ENCODE measurements at places on chromosomes 1 and 21.

GRCh38 chr1:209657140-209657879, 5.1 kb upstream of the LAMB3 start:
- H3K27me3 ChIP-seq = no peaks in the 10 kb centered on the region
- DNase-seq = no peak
- H3K36me3 ChIP-seq = peaks cover 1% of the 10 kb centered on the region
- H3K4me3 ChIP-seq = no peak overlapping the region

GRCh38 chr1:97668945-97669344, 251.9 kb downstream of the DPYD start:
- no peak overlapping the region for H3K4me3 ChIP-seq
- H3K27me3 ChIP-seq = no peaks in the 10 kb centered on the region
- H3K27ac ChIP-seq = no peak overlapping the region
- DNase-seq = no peak
- H3K4me1 ChIP-seq = no peaks in the 10 kb centered on the region

DNA sequence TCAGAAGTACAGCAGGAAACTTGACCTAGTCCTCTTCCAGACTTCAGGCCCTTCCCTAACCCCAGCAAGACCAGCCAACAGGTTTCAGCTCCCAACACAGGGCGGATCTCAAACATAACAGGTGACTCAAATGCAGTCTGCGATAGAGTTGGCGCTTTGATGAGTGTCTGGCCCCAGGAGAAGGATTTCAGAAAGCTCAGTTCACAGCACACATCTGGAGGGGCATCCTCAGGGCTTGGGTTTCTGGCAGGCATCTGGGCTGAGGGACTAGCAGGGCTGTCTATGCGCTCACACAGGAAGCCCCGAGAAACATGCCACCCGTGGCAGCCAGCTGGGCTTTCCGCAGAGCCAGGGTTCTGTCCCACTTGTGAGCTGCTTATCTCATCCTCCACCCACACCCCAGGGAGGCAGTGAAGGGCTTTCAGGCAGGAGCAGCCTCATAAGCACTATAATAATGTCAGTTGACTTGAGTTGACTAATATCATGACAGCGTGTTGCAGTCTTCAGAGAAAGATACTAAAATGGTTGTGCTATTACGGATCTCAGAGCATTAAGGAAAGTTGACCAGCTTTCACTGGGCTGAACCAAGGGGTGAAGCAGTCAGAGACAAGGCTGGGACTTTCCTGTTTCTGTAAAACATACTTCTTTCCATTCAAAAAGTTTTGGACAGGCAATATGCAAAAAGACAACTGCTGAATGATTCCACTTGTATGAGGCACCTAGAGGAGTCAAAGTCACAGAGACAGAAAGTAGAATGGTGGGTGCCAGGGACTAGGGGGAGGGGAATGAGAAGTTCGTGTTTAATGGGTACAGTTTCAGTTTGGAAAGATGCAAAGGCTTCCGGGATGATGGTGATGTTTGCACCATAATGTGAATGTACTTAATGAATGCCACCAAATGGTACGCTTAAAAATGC, 233.0 kb upstream of the IRF2BP2 start:
- peaks cover 43% of the 10 kb centered on the region for H3K4me1 ChIP-seq
- peaks cover 3% of the 10 kb centered on the region for H3K36me3 ChIP-seq
- H3K4me3 ChIP-seq = peak overlapping the region; percentile 49
- DNase-seq = peak; percentile 29

DNA sequence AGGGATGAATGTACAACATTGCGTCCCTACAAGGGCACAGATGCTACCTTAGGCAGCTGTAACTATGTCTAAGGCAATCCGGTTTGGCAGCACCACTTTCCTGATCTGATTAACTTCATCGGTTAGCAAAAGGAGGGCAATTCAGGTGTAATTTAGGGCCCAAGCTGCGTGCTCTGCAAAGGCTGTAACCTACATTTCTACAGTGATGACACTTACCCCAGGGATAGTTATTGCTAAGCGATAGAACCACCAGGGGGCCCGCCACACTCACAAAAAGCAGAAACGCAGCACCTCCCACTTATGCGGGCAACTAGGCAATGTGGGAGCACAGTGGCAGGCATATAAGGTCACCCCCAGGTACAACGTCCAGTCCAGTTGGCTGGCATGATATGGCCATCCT, 113.5 kb downstream of the GDAP2 start:
- H3K4me3 ChIP-seq = no peak overlapping the region
- no peak for DNase-seq
- H3K27ac ChIP-seq = no peak overlapping the region
- H3K36me3 ChIP-seq = no peaks in the 10 kb centered on the region
- H3K4me1 ChIP-seq = no peaks in the 10 kb centered on the region
- H3K27me3 ChIP-seq = no peaks in the 10 kb centered on the region

DNA sequence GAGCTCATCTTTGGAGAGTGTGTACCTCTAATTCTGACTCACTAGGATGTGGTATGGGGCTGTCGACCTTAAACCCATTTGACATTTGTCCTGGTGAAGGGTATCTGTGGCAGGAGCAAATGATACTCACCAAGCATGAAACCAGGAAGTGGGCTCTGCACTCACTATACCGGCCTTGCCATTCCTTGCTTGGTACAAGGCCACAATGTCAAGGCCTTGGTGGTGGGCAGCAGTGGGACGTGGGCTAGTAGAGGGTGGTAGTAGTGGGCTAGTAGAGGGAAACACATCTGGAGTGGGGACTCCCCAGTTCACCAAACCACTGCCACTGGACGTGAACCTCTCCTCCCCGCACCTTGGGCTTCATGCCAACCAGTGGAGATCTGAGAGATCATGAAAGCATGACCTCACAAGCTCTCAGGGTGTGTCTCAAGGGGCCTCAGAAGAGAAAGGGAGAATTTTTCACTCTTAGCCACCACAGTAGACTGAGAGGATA, 11.5 kb downstream of the TNFSF4 start:
- no peak overlapping the region for H3K27ac ChIP-seq
- no peak overlapping the region for H3K4me3 ChIP-seq
- no peak for DNase-seq
- H3K27me3 ChIP-seq = no peaks in the 10 kb centered on the region
- H3K4me1 ChIP-seq = peaks cover 14% of the 10 kb centered on the region
- H3K36me3 ChIP-seq = peaks cover 2% of the 10 kb centered on the region

DNA sequence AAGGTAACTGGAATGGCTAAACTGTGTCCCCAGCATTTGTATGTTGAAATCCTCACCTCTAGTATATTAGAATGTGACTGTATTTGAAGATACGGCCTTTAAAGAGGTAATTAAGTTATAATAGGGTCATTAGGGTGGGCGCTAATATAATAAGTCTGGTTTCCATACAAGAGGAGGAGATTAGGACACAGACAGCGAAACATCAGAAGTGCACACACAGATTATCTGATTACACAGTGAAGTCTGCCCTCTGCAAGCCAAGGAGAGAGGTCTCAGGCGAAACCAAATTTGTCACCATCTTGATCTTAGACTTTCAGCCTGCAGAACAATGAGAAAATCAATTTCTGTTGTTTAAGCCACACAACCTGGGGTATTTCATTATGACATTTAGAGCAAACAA, 2233.1 kb downstream of the MRPL39 start:
- no peaks in the 10 kb centered on the region for H3K36me3 ChIP-seq
- no peak overlapping the region for H3K4me3 ChIP-seq
- no peaks in the 10 kb centered on the region for H3K27me3 ChIP-seq
- DNase-seq = no peak

DNA sequence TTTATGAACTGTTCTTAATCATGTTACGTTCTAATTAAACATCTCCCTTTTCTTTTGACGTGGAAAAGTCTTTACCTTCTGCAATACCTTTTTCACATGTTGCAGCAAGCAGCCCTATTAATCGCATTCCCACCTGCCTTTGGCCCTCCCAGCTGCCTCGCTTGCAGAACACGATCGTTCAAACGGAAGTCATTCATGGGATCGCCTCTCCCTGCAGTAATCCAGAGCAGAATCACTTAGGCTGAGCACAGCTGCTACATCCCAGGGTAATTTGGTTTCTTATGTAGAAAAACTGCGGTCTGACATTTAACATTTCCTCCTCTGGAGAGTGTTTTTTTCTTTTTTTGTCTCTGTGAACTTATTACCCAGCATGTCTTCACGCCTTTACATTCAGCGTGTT, 206.3 kb downstream of the KIF26B start:
- no peak for DNase-seq
- H3K4me3 ChIP-seq = no peak overlapping the region
- H3K36me3 ChIP-seq = no peaks in the 10 kb centered on the region
- no peaks in the 10 kb centered on the region for H3K4me1 ChIP-seq

- no peak for DNase-seq
- no peaks in the 10 kb centered on the region for H3K4me1 ChIP-seq
- H3K27me3 ChIP-seq = peaks cover 48% of the 10 kb centered on the region
- H3K4me3 ChIP-seq = no peak overlapping the region
Observed at GRCh38 chr1:201681375-201681774, 142.4 kb downstream of the NAV1 start.

DNA sequence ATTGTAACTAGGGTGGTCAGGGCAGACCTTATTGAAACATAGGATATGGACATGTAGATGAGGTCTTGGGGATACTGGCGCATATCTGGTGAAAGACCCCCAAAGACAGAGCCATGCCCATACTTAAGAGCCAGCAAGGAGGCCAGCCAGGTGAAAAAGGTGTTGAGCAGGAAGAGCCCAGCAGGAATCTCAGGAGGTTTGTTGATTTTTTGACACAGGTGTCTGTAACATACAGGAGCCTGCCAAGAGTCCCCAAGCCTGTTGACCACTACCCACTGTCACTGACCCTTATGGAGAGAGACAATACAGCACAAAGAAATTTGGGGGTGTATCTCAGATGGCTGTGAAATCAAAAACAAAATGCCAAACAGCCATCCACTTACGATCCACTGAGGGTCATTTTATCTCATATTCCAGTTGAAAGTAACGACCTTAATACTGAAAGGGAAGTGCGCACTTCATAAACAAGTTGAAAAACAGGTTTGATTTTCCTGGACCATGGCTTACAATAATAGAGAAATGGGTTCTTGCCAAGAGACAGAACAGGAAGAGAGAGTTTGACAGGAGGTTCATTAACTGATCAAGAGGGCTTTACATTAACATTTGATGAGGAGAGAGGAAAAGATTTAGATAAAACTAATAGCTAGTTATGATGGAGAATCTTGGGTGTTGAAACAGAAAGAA, 163.6 kb downstream of the GLUL start:
- DNase-seq = no peak
- no peaks in the 10 kb centered on the region for H3K27me3 ChIP-seq
- no peak overlapping the region for H3K4me3 ChIP-seq
- no peaks in the 10 kb centered on the region for H3K4me1 ChIP-seq

DNA sequence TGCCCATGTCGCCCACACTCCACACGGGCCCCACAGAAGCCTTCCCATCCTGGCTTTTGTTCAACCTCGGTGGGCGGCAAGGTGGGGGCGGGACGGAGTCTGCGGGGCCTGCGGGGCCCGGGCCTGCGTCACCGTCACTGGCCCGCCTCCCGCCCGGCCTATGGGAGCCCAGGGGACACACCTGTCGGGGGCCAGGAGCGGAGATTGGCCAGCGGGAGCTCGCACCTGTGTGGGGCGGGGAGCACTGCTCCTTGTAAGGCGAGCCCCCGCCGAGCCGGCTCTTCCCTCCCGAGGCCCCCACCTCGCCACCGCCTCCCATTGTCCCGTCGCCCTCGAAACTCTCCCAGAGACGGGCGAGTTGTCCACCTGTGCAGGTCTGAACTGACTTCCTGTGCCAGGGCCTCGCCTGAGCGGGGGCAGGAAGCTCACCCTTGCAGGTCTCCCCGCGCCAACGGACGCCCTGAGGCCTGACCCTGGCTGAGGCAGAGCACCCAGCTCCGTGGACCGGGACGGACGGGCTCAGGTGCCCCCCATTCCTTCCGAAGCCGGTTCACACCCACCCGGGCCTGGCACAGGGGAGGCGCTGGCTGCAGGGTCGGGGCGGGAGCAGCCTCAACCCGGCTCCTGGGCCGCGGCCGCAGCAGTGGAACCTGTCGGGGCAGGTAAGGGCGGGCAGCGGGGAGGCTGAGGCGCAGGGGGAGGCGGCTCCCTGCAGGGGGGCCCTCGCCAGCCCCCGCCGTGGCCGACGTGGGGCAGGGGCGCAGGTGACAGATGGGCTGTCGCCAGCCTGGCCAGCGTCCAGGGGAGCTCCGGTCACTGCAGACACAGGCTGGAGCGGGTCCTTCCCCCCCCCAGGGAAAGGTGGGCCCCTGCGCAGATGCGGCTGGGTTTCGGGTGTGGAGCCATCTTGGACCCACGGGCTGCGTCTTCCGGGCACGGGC, 10.8 kb upstream of the TTLL10 start:
- H3K36me3 ChIP-seq = peaks cover 2% of the 10 kb centered on the region
- no peaks in the 10 kb centered on the region for H3K4me1 ChIP-seq
- H3K4me3 ChIP-seq = no peak overlapping the region
- no peak overlapping the region for H3K27ac ChIP-seq
- DNase-seq = no peak
- peaks cover 10% of the 10 kb centered on the region for H3K27me3 ChIP-seq

- no peaks in the 10 kb centered on the region for H3K36me3 ChIP-seq
- no peak for DNase-seq
- H3K27ac ChIP-seq = no peak overlapping the region
- no peak overlapping the region for H3K4me3 ChIP-seq
Observed at GRCh38 chr1:172108161-172108893, 267.0 kb downstream of the DNM3 start.

GRCh38 chr1:155324717-155325602, 4.3 kb downstream of the RUSC1 start:
- H3K36me3 ChIP-seq = peaks cover 12% of the 10 kb centered on the region
- no peak for DNase-seq

- no peak for DNase-seq
- H3K27ac ChIP-seq = no peak overlapping the region
- H3K4me1 ChIP-seq = peaks cover 26% of the 10 kb centered on the region
- no peak overlapping the region for H3K4me3 ChIP-seq
- H3K27me3 ChIP-seq = peaks cover 86% of the 10 kb centered on the region
Observed at GRCh38 chr1:153342178-153342577, 6.5 kb downstream of the PGLYRP4 start.

DNA sequence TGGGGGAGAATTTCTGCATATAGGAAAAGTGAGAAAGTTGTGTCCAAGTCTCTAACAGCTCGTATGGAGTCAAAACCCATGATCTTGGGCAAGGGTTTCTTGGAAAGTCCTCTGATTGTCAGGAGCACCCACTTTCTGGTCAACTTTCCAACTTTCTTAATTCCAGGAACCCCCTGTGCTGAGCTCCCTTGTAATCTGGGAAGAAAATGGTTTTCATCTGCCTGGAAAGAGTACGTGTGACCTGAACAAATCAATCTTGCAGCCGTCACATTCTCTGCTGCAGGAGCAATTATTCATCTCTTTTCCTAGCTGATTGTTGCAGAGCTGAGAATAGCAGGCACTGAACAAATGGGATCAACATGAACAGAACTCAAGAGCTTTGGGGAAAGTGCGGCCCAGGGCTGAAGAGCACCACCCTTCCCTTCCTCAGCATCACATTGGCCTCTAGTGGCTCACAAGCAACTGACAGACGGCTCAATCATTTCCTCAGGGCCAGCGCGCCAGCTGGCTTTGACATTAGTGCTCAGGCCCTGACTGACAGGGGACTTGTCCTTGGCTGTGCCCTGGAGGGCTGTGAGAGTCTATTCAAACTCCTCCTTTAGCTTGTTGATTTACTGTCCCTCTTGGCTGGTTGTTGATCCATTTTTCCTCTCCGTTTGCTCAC, 295.2 kb downstream of the HLX start:
- no peaks in the 10 kb centered on the region for H3K36me3 ChIP-seq
- no peaks in the 10 kb centered on the region for H3K4me1 ChIP-seq
- H3K27ac ChIP-seq = no peak overlapping the region
- no peak overlapping the region for H3K4me3 ChIP-seq

GRCh38 chr1:9438431-9439073, 100.7 kb upstream of the SLC25A33 start:
- no peak for DNase-seq
- no peaks in the 10 kb centered on the region for H3K36me3 ChIP-seq
- H3K27ac ChIP-seq = no peak overlapping the region
- no peaks in the 10 kb centered on the region for H3K4me1 ChIP-seq
- H3K4me3 ChIP-seq = no peak overlapping the region
- peaks cover 70% of the 10 kb centered on the region for H3K27me3 ChIP-seq

Data from central memory CD8-positive, alpha-beta T cell (primary cell).